Mesenteric fat pad (tissue), 1 donor: ENCODE measurements at places on chromosomes 2 and 18. TPM values are rescaled to one million over a fixed set of nuclear protein-coding genes. Genes with fewer than 3 reads are reported as not detected.

Gene RNF125
- total RNA-seq = 15.8 TPM

Gene DSG2
- total RNA-seq = 32.9 TPM

Gene TXNDC2
- 0.22 TPM for total RNA-seq

Gene PMAIP1
- 0.87 TPM for total RNA-seq

Gene PSD4
- 13.2 TPM for total RNA-seq

Gene FRZB
- total RNA-seq = 5.5 TPM

Gene C2orf92
- 5.9 TPM for total RNA-seq

Gene PROKR1
- total RNA-seq = 1.3 TPM

Gene OXER1
- total RNA-seq = 0.84 TPM

Gene C1D
- total RNA-seq = 17.5 TPM

Gene DHRS9
- total RNA-seq = 2.8 TPM

Gene CCDC88A
- 64.6 TPM for total RNA-seq

Gene ITPRIPL1
- total RNA-seq = 3.1 TPM
